ENCODE measurements at places on chromosomes 1 and 21. TPM values are rescaled to one million over a fixed set of nuclear protein-coding genes. Genes with fewer than 3 reads are reported as not detected.

The USH2A gene
- 2.3 TPM for total RNA-seq

The RORC gene
- 13.0 TPM for total RNA-seq

The TMEM52 gene
- total RNA-seq = 1.7 TPM

The HMGCS2 gene
- 149 TPM for total RNA-seq

The CFHR1 gene
- not detected for total RNA-seq

The PRR9 gene
- not detected for total RNA-seq

The NLRP3 gene
- total RNA-seq = 0.64 TPM

The ALX3 gene
- total RNA-seq = not detected

GRCh38 chr1:85243372-85243771, 16.1 kb downstream of the C1orf52 start:
- DNase-seq = no peak

DNA sequence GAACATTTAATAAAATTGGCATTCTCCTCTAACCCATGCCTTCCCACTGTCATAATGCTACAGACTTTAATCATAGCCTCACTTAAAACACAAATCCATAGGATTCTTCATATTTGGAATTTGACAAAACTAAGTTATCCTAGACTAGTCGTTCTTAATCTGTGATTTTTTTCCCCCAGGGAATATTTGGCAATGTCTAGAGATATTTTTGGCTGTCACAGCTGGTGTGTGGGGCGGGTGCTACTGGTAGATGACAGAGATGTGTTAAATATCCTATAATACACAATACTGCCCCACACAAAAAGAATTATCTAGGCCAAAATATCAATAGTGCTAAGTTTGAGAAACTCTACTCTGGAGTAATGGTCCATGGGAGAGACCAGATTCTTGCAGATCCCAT, 95.8 kb upstream of the HMGB4 start:
- DNase-seq = no peak

- no peak for DNase-seq
Measured at GRCh38 chr1:17400725-17401341, 28.8 kb downstream of the PADI6 start.

DNA sequence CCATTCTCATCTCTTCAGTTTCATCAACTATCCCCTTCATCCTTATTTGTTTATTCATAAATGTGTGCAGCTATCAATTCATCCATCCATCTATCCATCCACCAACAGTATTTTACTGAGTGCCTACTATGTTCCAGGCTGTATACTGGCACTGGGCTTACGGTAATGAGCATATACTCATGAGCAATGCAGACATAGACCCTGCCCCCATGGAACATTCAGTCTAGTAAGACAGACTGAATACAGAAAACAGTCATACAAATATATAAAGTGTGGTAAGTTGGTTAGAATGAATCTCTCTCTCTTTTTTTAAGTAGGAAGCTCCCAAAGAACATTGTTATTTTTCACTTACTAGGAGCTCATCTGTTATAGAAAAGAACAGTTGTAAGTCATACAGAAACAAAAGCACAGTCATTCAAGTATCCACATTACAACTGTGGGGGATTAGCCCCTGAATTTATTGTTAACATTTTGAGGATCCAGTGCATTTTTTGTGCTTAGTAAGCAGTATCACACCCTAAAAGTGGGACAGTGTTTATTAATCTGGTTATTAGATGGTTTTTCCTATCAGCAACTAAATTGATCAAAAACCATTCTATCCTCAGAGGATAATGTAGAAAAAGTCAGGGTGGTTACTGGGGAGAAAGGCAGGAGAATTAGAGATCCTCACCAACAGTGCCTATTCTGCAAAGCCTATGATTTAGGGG, 3.6 kb downstream of the SLC16A4 start:
- DNase-seq = no peak

DNA sequence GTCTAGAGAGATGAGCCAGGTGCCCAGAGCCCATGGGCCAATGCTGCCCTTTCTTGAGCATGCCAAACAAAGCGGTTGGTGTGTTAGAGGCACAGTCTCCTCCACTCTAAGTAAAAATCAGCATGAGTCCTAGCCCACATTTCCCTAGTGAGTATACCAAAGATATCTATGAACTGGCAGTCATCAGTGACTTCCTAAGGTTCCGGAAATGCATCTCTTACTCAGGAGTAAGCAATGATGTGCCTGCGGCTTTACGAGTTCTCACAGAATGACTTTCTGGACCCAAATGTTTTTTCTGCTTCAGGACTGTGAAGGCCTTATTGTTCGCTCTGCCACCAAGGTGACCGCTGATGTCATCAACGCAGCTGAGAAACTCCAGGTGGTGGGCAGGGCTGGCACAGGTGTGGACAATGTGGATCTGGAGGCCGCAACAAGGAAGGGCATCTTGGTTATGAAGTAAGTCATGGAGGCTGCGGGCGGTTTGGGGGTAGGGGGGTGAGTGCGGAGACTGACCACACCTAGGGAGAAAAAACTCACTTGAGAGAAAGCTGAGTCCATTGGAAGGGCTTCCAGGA, 9.2 kb downstream of the PHGDH start:
- no peak for DNase-seq

DNA sequence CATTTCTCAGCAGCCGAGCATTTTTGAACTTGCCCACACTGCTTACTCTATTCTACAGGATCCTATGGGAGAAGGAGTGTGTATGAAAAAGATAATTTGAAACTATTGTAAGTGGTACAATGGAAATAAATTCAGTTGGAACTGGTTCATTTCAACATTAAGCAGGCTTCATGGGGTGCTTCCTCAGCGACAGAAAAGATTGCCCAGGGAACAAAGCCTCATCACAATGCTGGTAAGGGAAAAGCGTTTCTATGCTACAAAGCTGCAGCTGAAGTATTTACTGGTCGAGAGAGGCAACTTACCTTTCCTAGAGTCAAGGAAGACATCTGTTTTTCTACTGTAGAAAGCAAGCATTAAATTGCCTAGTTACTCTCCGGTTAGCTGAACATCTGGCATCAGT, 568.2 kb upstream of the ZP4 start:
- DNase-seq = no peak

GRCh38 chr1:8182034-8182761, 135.7 kb upstream of the SLC45A1 start:
- no peak for DNase-seq

- DNase-seq = no peak
Measured at GRCh38 chr1:235737751-235738150, 88.2 kb upstream of the GNG4 start.

- DNase-seq = no peak
Measured at GRCh38 chr1:53890522-53890941, 935 bp upstream of the YIPF1 start.

DNA sequence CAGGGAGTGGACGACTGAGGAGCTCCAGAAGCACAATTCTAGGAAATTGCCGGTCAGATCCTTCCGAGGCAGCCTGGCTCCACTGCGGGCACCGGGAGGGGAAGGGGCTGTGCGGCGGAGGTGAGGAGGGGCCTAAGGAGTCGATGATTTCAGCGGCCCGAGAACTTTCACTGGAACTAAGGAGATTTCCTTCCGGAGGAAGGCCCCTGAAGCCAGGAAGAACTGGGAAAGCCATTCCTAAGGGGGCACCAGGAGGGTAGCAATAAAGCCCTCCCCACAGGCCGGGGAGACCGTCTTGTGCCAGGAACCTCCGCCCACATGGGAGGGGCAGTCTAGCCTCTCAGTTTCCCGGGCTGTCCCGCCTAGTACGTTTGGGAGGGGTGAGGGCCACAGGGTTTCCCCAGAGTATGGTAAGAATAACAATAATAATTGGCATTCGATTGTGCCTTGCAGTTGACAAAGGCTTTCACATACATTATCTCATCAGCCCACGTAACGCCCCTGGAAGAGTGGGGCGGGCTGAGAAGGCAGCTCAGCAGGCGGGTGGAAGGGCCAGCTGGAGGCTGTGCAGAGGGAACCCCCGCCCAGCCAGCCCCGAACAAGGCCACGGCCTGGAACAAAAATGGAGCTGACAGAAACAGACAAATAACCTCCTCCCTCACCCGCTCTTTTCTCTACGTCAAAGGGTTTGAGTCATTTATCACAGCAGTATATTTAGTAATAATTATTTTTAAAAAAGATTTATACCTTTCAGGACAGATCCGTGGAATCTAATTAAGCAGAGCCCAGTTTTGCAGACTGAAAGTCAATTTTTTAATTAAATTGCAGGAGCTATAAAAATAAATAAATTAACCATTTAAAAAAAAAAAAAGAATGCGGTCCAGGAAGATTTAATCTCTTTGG, 19.8 kb downstream of the NPR1 start:
- peak; percentile 78 for DNase-seq

DNA sequence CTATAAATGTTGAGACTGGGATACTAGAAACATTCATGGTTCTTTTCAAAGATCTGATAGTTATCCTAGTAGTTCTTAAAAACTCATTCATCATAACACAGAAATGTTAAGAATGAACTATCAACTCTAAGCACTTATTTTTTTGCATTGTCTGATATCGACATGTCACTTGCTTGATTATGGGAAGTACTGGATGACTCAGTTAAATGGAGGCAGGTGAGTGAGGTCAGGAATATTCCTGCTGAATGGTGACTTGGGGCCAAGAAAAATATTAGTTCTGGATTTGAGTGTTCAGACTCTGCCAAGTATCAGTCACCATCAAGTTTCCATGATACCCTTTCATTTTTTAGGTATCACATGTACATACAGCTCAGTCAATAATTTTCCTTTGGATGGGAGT, 63.6 kb downstream of the NEK7 start:
- no peak for DNase-seq

- DNase-seq = peak; percentile 83
Measured at GRCh38 chr1:151371370-151372057, 991 bp downstream of the SELENBP1 start.
